ENCODE measurements at places on chromosomes 7 and 10.

DNA sequence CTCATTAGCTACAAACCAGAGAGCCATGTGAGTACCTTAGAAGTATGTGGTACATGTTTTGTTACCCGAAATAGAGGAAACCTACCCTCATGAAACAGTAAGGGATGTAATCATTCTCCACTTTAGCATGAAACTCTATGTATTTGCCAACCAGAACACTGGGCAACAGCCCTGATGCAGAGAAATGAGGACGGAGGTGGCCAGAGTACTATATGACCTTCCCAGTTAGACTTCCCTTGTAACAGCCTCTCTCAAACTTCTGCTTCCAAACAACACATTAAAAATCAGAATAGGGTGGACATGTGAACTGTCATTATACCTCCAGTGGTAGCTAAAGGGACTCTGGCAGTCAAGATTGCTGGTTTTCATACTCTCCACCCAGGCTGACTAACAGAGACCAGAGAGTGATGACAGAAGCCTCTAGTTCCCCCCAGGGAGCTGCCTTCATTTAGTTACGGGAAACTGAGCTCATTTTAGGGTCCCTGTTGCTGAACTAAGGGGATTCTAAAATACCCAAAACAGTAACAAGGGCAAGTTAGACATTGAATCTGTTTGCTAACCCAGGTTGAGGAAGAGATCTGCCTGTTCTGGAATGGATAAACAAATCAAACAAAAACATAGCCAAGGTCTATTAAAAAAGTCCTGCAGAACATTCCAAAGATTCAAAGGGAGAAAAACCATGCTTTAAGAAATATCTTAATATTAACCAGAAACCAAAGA lies 83.1 kb downstream of the VPS41 start:
- DNase-seq = no peak

DNA sequence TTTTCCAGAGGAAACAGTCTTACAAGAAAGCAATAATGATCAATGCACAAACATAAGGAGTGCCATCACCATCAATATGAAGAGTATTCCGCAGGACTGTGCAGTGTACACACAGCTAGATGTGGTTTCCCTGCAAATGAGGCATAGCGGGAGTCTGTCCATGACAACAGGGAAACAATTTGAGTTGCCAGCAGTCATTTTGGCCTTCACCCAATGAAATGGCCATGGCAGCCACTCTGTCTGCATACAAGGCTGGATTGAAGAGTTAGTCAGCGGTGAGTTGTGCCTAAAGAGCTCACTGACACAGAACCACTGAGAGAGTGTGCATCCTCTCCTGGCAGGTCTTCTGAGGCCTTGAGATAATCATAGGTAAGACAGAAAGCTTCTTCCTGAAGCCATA lies 303.3 kb downstream of the IPMK start:
- no peak for DNase-seq

GRCh38 chr7:138325434-138325833 lies 134.6 kb upstream of the TRIM24 start:
- no peak for DNase-seq

GRCh38 chr7:156668130-156668741 lies 27.7 kb downstream of the RNF32 start:
- no peak for DNase-seq

- DNase-seq = no peak
Measured at GRCh38 chr7:97009753-97010732, 4.7 kb downstream of the DLX6 start.

DNA sequence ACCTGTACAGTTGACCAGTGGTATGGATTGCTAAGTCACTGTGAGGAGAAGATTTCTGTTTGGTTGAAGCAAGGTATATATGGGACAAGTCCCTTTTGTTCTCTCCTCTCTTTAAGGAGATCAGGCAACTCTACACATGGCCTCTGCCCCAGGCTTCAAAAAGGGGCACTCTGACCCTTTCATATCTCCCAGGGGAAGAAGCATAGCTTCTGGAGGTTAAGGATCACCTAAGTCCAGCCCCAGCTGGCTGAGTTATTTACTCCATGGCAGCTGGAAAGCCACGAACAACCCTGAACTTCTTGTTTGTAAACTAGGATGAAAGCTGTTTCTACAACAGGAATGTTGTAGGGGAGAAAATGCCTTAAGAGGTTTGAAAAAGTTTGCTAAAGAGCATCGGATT lies 129.2 kb upstream of the FEZF1 start:
- DNase-seq = no peak

Measured in GF-D8 (cell line).